ENCODE measurements at places on chromosomes 13 and 19. TPM values are rescaled to one million over a fixed set of nuclear protein-coding genes. Genes with fewer than 3 reads are reported as not detected.

The ZGLP1 gene
- 0.63 TPM for total RNA-seq

The CEACAM8 gene
- total RNA-seq = not detected

The PPM1N gene
- total RNA-seq = 0.99 TPM

The IFNL3 gene
- total RNA-seq = not detected

The SLC25A41 gene
- not detected for total RNA-seq

The NLRP11 gene
- total RNA-seq = not detected

The PALM3 gene
- total RNA-seq = not detected

The SH2D3A gene
- total RNA-seq = not detected

The DIRAS1 gene
- 14.9 TPM for total RNA-seq

The SMIM24 gene
- not detected for total RNA-seq

Data from fibroblast of the aortic adventitia (primary cell).